ENCODE measurements at places on chromosomes 12 and 14.

- no peaks in the 10 kb centered on the region for H3K4me1 ChIP-seq
- no peak overlapping the region for H3K4me3 ChIP-seq
- H3K27ac ChIP-seq: no peak overlapping the region
- H3K36me3 ChIP-seq: no peaks in the 10 kb centered on the region
- no peak for DNase-seq
Observed at GRCh38 chr12:5047729-5048128, 4.0 kb downstream of the KCNA5 start.

- H3K4me1 ChIP-seq: no peaks in the 10 kb centered on the region
- H3K27ac ChIP-seq: no peak overlapping the region
- H3K27me3 ChIP-seq: no peaks in the 10 kb centered on the region
Observed at GRCh38 chr12:49287876-49288275, 7.1 kb upstream of the PRPH start.

DNA sequence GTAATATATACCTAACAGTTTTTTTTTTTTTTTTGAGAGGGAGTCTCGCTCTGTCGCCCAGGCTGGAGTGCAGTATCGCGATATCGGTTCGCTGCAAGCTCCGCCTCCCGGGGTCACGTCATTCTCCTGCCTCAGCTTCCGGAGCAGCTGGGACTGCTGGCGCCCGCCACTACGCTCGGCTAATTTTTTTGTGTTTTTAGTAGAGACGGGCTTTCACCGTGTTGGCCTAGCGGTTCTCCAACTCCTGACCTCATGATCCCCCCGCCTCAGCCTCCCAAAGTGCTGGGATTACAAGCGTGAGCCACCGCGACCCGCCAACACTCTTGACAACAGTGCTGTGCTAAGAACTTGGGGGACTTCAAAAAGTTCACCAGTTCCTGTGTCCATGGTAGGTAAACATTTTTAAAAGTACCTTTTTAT lies 63.5 kb downstream of the FOXG1 start:
- H3K27ac ChIP-seq: no peak overlapping the region
- no peak overlapping the region for H3K4me3 ChIP-seq
- no peaks in the 10 kb centered on the region for H3K27me3 ChIP-seq
- H3K36me3 ChIP-seq: no peaks in the 10 kb centered on the region
- no peaks in the 10 kb centered on the region for H3K4me1 ChIP-seq

GRCh38 chr12:102465762-102466560 lies 14.4 kb downstream of the IGF1 start:
- no peaks in the 10 kb centered on the region for H3K27me3 ChIP-seq
- no peak overlapping the region for H3K27ac ChIP-seq
- no peak for DNase-seq
- no peaks in the 10 kb centered on the region for H3K36me3 ChIP-seq

- H3K4me3 ChIP-seq: no peak overlapping the region
- H3K27ac ChIP-seq: no peak overlapping the region
- DNase-seq: no peak
- no peaks in the 10 kb centered on the region for H3K4me1 ChIP-seq
- H3K36me3 ChIP-seq: no peaks in the 10 kb centered on the region
Observed at GRCh38 chr12:93261505-93262094, 116.1 kb upstream of the NUDT4 start.
